ENCODE measurements at places on chromosomes 4 and X.
A peak's percentile ranks its signal among the peaks of the same experiment; 100 is the strongest.

- no peaks in the 10 kb centered on the region for H3K36me3 ChIP-seq
- H3K27me3 ChIP-seq: no peaks in the 10 kb centered on the region
- DNase-seq: no peak
- H3K4me3 ChIP-seq: no peak overlapping the region
- peaks cover 9% of the 10 kb centered on the region for H3K4me1 ChIP-seq
Observed at GRCh38 chr4:145531859-145532258, 50.2 kb downstream of the SMAD1 start.

DNA sequence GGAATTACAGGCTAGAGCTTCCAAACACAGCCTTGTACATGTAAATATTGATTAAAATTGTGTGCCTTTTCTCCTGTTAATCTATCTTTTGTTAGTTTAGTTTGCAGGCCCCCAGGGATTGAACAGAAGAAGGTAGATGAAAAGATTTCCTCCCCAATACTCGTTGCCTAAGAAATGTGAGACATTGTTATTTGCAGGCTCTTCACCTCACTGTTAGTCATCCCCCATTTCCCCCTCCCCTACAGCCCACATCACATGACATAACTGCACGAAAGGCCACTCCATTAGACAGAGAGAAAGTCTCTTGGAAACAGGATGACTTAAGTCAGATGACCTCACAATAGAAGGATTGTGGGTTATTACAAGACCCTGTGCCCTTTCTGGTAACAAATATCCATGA, 13.3 kb upstream of the MID1 start:
- H3K27ac ChIP-seq: no peak overlapping the region
- no peak for DNase-seq
- H3K4me3 ChIP-seq: no peak overlapping the region
- H3K27me3 ChIP-seq: no peaks in the 10 kb centered on the region
- no peaks in the 10 kb centered on the region for H3K4me1 ChIP-seq

DNA sequence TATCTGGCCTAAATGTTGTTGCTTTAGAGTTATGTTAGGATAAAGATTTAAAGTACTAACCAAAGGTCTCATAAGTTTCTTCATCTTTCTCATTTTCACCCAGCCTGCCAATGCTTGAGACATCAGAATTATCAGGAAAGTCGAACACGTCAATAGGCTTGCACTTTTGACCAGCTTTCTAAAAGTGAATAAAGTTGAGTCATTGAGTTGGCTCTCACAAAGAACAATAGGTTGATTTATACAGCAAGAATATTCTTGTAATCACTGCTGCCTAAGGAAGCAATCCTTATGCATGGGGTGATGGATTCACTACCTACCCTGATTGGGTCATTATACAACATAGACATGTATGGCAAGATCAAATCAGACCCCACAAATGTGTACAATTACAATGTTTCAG, 5.0 kb downstream of the CENPU start:
- no peak overlapping the region for H3K4me3 ChIP-seq
- DNase-seq: no peak
- H3K27ac ChIP-seq: no peak overlapping the region

- no peak overlapping the region for H3K27ac ChIP-seq
- H3K4me3 ChIP-seq: no peak overlapping the region
- H3K4me1 ChIP-seq: no peaks in the 10 kb centered on the region
- DNase-seq: no peak
- H3K36me3 ChIP-seq: no peaks in the 10 kb centered on the region
- no peaks in the 10 kb centered on the region for H3K27me3 ChIP-seq
Observed at GRCh38 chr4:157196046-157196445, 24.5 kb upstream of the GRIA2 start.

- no peak overlapping the region for H3K27ac ChIP-seq
- no peak overlapping the region for H3K4me3 ChIP-seq
- H3K36me3 ChIP-seq: no peaks in the 10 kb centered on the region
- DNase-seq: no peak
Observed at GRCh38 chrX:38375891-38376290, 23.5 kb downstream of the OTC start.

DNA sequence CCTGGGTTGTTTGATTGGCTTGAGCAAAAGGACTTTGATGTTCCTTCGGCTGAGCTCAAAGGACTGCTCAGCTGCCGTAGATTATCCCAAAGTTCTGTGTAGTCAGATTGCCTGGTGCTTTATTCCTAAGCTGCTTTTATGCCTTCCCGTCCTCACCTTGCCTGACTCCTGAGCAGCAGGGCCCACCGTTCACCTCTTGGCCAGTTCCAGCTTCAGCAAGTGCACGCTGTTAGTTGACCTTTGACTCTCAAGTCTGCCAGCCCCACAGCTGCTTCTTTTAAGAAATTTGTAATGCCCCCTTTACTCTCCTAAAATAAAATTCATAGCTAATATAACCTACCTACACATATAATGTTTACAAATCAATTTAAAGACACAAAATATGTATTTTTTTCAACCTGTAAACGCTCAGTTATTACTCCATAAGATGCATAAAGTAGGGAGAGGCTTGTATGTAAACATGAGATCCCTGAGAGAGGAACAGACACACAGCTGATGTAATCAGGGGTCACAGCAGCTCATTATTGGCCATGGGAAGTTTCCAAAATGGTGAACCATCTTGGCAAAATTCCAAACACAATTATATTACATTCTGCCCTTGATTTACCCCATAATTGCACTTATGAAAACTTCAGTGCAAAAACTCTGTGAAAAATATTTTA, 28.6 kb downstream of the UCHL1 start:
- peaks cover 18% of the 10 kb centered on the region for H3K27me3 ChIP-seq
- no peak overlapping the region for H3K4me3 ChIP-seq
- no peak overlapping the region for H3K27ac ChIP-seq
- no peaks in the 10 kb centered on the region for H3K36me3 ChIP-seq
- peaks cover 2% of the 10 kb centered on the region for H3K4me1 ChIP-seq

- peak overlapping the region; percentile 63 for H3K4me3 ChIP-seq
- no peaks in the 10 kb centered on the region for H3K27me3 ChIP-seq
- peaks cover 33% of the 10 kb centered on the region for H3K4me1 ChIP-seq
- no peak for DNase-seq
- no peak overlapping the region for H3K27ac ChIP-seq
- no peaks in the 10 kb centered on the region for H3K36me3 ChIP-seq
Observed at GRCh38 chr4:121155893-121156292, 8.2 kb downstream of the TNIP3 start.

Data from T-helper 17 cell (primary cell).